ENCODE measurements at places on chromosomes 11 and 22.

- no peak for DNase-seq
Observed at GRCh38 chr22:43467216-43467940, 55.6 kb downstream of the MPPED1 start.

GRCh38 chr22:19891317-19892256, 36.9 kb upstream of the GNB1L start:
- peak; percentile 81 for DNase-seq

- no peak for DNase-seq
Observed at GRCh38 chr11:102967497-102967896, 12.0 kb upstream of the MMP13 start.

GRCh38 chr22:44493206-44493605, 4.8 kb downstream of the RTL6 start:
- no peak for DNase-seq

- DNase-seq = no peak
Observed at GRCh38 chr11:69874178-69874983, 55.2 kb upstream of the FGF3 start.

DNA sequence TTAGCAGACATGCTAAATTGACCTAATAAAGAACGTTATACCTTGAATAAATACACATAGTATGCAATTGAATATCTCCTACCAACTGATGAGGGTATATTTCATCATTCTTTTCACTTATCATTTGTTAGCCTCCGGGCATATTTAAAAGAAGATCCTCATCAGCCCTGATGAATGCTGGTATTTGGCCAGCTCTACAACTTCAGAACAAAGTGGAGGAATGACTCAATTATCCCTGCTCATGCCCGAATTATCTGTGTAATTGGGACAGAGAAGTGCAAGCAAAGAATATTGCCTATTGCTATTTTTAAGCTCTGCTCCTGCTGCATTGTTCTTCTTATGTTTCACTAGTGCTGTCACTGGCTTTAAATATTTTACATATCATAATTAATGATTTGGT, 622.1 kb downstream of the METTL15 start:
- DNase-seq = no peak

DNA sequence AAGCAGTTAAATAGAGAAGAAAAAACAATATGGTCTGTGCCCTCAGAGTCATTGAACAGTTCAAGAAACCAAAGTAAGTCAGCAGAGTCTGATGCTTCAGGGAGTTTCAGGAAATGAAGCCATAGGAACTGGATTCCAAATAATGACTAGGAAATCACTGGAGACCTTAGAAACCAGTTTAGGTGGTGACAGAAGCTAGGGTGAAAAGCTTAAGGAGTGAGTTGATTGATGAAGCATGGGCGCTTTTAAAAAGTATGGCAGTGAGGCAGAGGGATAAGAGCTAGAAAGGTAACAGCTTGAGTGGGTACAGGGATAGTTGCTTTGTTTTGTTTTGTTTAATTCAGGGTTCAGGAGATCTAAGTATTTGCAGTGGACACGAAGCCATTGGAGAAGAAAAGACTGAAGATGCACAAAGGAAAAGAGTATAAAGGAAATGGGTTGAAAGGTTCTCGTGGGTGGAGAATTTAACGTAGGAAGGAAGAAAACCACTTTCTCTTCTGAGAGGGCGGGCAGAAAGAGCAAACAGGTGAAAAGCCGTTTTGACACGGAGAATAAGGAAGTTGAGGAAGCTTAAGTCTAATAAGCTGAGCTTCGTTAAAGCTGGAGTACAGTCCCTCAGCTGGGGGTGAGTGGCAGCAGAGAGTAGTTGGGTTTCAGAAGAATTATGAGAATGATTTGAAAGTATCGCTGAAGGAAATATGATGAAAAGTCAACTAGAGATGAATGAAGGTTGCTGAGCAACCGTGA, 14.8 kb downstream of the SGSM3 start:
- no peak for DNase-seq

DNA sequence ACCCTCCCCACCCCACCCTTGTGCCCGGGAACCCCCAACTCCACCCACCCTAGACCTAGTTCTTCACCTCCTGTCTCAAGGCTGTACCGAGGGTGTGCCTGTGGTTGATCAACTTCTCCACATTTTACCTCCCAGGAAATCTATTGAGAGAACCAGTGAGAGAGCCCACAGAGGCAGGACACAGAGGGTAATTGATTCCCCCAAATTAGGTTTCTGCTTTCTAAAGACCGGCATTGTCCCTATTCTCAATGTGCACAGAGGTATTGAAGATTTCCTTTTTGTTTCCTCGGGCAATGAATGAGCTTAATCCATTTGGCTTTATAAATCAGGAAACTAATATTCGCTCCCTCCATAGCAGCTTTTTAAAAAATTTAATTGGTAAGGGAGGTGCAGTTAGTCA, 6.0 kb upstream of the LMO1 start:
- DNase-seq = no peak

DNA sequence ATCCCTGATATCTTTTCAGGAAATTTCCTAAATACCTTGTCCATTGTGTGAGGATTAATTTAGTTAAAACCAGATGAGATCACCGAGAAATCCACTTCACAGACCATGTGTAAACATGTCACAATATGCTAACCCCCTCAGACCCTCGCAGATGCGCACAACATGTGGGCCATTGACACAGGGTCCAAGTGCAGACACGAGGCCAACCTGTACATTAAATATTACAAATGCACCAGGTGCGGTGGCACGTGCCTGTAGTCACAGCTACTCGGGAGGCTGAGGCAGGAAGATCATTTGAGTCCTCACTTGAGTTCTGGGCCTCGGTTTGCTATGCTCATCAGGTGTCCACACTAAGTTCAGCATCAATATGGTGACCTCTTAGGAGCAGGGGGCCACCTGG, 9.9 kb upstream of the TMPRSS4 start:
- DNase-seq = no peak

GRCh38 chr22:47062126-47062525, 299.7 kb downstream of the TBC1D22A start:
- no peak for DNase-seq

DNA sequence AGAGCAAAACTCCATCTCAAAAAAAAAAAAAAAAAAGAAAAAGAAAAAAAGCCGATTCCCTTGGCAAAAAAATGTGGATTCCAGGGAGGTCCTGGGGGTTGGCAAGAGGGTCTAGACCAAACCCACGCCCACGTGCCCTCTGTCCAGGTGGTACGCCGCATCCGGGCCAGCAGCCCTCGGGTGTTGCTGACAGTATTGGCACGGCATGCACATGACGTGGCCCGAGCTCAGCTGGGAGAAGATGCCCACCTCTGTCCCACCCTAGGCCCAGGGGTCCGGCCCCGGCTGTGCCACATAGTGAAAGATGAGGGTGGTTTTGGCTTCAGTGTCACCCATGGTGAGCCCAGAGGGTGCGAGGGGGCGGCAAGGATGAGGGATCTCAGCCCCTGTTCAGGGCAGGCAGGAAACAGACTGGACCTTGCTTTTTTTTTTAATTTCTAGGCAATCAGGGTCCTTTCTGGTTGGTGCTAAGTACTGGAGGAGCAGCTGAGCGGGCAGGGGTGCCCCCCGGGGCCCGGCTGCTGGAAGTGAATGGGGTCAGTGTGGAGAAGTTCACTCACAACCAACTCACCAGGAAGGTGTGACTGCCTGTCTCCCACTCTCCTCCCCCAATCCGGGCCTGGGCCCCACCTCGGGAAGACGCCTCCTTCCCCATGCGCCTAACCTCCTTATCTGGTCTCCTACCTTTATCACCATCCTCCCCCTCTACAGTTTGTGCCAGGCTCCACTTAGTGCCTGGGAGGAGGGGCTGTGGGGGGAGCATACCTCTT, 2.0 kb downstream of the NHERF4 start:
- DNase-seq = no peak

DNA sequence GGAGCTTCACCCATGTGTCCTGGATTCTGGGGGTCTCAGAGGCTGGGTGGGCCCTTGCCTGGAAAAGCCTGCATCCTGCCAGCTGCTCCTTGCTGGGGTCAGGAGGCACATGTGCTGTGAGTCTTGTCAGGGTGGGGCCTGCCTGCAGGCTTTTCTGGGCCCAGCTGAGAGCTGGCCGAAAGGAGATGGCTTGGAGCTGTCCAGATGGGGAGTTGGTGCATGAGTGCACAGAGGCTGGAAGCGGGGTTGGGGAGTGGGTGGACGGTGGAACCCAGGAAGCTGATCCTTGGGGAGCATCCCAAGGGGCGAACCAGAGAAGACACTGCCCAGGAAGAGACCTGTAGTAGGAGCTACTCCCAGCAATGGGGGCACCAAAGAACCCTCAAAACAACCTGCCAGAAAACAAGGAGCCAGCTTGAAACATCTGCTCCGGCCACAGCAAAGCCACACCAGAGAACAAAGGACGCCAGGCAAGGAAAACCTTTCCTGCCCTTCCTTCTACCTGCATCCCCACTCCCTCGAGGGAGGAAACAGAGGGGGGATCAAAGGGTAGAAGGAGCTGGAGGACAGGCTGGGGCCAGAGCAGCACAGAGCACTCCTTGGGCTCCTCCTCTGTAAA, 8.2 kb upstream of the KCTD17 start:
- DNase-seq = no peak

DNA sequence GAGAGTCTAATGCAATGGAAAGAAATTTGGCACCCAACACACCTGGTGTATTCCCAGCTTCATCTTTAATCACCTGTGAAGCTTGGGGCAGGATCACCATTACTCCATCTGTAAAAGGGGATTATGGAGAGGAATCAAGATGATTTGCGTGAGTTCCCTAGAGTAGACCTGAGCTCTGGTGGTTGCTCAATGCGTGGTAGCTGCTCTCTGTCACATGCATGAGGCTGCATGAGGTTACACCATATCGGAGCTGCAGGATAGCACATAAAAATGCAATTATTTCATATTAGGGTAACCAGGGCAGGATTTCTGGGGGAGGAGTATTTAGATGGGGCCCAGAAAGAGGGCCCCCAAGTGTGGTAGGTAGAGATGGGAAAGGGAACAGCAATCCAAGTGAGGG, 35.3 kb upstream of the CLMP start:
- DNase-seq = no peak

- peak; percentile 16 for DNase-seq
Observed at GRCh38 chr11:723120-723883, 17.3 kb downstream of the EPS8L2 start.

GRCh38 chr11:95559899-95560298, 229.7 kb downstream of the FAM76B start:
- no peak for DNase-seq

GRCh38 chr22:46828323-46828900, 66.0 kb downstream of the TBC1D22A start:
- DNase-seq = no peak

DNA sequence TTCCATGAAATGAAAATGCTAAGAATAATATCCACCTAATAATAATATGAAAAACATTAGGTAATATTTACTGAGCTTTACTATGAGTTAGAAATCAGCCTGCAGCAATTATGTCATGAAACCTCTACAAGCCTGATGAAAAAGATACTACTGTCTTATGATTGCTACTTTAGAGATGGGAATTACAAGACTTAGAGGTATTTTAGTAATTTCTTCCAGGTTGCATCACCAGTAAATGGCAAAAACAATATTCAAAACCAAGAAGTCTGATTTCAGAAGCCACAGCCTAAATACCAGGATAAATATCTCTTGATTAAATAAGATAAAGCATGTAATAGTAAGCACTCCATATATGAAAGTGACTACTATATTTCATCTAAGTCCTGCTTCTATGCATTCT, 13.8 kb downstream of the OR5B21 start:
- DNase-seq = peak; percentile 10

DNA sequence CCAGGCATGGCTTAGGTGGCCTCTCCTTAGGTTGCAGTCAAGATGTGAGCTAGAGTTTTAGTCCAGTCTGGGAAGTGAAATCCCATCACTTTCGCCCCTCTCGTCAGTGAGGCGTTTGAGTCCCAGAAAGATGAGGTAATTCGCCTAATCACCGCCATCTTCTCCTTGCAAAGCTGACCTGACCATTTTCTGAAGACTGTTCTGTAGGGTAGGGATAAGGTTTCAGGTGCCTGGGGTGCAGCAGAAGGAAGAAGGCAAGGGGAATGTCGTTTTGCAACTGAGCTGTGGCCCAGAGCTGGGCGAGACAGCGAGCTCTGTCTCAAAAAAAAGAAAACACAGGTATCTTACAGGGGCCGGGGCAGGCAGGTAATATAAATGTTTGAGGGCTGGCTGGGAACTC, 61.7 kb upstream of the CECR2 start:
- DNase-seq = no peak

- DNase-seq = no peak
Observed at GRCh38 chr11:70828593-70829082, 423.7 kb downstream of the SHANK2 start.

GRCh38 chr11:1151366-1152315, 6.1 kb upstream of the MUC5AC start:
- no peak for DNase-seq

DNA sequence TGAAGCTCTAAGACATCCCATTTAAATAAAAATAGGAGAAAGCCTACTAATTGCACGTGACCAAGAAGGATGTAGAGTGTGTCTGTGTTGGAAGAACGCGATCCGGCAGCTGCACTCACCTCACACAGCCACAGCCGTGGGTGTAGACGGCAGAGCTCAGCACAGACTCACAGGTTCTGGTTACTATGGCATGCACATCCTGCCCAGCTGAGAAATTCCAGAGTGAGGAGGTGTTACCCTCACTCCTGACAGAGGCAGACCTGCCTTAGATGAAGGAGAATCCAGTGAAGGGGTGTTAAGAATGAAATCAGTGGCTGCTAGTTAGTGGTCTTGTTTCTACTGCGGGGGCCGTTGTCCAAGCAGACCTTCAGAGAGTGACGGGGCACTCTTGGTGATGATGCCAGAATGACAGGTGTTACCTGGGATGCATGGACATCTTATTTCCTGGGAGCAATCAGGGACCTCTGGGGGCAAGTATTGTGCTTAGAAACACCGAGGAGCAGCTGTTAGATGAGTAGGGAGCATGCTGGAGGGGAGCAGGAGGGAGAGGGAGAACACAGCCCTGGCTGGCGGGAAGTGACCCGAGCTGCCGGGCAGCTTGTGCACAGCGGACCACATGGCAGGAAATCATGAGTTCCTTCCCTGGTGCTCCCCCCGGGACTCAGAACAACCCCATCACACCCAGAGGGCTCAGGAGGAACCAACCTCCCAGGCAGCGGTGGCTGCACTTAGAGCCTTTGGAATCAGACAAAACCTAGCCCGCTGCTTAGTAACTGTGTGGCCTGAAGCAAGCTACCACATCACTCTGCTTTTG, 12.3 kb downstream of the KCNJ5 start:
- no peak for DNase-seq

- DNase-seq = no peak
Observed at GRCh38 chr11:1869427-1870325, 16.8 kb downstream of the LSP1 start.

GRCh38 chr11:67323526-67323925, 20.2 kb downstream of the SSH3 start:
- DNase-seq = no peak

GRCh38 chr11:109547356-109548027, 125.5 kb downstream of the C11orf87 start:
- peak; percentile 81 for DNase-seq

- peak; percentile 63 for DNase-seq
Observed at GRCh38 chr11:82080160-82080559, 653.5 kb downstream of the FAM181B start.

GRCh38 chr22:43044290-43044712, 29.4 kb upstream of the PACSIN2 start:
- DNase-seq = no peak
